ENCODE measurements at places on chromosomes 2 and 18.

- DNase-seq, result peak; percentile 48
Measured at GRCh38 chr2:239399921-239400595, 762 bp downstream of the HDAC4 start.

DNA sequence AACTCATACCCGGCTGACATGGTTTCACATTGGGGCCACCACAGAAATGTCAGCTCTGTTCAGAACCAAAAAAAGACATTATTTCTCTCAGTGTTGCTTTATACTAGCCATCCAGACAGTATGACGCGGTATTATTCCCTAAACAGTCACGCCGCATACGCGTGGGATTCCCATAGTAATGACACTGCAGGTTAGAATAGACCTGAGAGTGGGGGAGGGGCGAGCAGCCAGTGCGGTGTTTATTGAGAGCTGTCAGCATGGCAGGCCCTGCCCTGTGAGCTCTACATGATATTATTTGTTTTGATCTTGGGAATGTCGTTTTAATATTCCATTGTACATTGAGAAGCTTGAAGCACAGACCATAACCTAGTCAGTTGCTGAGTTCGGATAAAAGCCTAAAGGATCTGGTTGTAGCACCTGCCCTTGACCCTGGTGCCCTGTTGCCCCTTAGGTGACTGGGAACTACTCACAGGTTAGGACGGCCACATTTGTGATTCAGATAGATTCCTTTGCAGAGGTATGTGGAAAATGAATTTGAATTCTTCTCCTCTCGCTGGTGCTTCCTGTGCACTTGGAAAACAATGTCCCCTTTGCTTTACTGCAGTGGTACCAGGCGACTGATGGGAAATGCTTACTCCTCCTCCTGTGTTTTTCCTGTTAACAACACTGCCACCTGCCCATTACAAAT, 150.1 kb downstream of the ARHGAP28 start:
- no peak for DNase-seq

- DNase-seq, result no peak
Measured at GRCh38 chr2:60766283-60766682, 10.2 kb downstream of the PAPOLG start.

DNA sequence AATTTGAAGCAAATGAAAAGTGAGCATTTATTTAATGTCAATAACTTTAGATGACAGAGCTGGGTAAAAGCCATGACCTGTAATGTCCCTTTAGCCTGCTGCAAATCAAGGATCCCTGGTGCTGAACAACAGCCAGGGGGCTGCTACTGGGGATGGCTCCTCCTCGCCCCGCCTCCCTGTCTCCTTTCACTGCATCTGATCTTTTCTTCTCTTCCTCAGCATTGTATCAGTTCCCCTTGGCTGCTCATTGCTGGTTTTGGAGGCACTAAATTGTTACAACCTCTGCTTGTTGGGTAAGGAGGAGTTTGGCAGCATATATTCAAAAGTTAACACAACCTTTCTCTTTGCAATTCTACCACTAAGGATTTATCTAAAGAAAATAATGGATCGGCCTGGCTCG, 236.3 kb upstream of the ID2 start:
- DNase-seq, result no peak

GRCh38 chr2:236689981-236690380, 120.4 kb downstream of the ACKR3 start:
- no peak for DNase-seq

DNA sequence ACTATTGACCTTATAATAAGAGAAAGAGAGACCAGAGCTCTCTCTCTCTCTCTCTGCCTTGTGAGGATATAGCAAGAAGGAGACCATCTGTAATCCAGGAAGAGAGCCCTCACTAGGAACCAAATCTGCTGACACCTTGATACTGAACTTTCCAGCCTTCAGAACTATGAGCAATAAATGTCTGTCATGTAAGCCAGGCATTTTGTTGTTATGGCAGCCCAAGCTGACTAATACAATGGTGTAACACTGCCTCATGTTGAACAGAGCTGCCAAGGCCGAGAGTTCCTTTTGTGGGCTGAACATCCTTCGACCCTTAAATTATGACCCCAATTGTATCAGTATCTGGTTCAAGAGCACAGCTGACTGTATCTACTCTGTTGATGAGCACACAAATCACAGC, 108.0 kb downstream of the LRRC30 start:
- DNase-seq, result no peak

DNA sequence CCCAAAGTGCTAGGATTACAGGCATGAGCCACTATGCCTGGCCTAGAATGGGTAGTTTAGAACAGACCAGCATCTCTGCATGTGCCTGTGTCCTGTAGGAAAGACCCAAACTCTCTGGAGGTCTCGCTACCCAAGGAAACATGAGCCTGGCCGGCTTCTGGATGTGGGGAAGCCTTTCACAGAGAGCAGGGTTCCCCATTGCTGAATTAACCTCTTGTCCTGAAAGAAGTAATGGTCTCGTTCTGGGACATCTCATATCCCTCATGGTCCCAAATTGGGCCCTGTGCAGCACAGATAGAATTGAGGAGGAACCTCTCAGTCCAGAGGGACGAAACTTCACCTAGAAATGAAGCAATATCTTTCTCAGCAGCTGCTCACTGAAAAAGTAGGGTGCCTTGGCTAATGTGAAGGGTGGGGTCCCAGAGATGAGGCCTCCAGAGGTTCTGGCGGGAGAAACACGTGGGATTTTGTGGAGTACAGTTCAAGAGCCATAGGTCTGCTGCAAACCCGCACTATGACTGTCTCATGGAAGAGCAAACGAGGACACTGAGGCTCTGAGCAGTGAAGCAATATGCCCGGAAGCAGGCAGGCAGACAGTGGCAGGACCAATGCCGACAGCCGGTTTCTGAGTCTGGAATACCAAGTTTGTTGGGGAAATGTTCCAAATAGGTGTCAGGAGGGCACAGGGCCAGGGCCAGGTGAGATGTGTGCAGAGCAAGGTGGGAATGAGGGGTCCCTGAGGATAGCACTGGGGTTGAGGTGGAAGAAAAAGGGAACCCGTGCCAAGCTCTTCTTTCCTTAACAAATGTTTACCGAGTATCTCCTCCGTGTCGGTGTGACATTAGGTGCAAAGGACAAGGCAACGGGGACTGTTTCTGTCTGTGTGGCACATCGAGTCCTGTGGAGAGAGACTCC, 121.0 kb upstream of the TWIST2 start:
- DNase-seq, result no peak

DNA sequence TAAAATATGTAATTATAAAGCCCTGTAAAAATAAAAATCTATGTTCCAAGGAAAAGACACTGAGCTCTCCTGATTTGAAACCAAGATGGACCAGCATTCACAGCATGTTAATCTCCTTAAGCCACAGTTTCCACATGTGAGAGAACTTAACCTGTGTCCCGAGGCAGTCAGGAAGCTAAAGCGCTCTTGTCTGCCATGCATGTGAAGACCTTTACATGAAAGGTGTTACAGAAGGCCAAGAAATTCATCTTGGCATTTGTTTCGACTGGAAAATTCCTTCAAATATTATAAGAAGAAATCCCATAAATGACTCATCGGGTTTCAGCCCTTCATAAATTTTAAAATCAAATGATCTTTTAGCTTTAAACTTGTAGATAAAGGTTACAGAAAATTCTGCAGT, 328.6 kb downstream of the CDH2 start:
- no peak for DNase-seq

DNA sequence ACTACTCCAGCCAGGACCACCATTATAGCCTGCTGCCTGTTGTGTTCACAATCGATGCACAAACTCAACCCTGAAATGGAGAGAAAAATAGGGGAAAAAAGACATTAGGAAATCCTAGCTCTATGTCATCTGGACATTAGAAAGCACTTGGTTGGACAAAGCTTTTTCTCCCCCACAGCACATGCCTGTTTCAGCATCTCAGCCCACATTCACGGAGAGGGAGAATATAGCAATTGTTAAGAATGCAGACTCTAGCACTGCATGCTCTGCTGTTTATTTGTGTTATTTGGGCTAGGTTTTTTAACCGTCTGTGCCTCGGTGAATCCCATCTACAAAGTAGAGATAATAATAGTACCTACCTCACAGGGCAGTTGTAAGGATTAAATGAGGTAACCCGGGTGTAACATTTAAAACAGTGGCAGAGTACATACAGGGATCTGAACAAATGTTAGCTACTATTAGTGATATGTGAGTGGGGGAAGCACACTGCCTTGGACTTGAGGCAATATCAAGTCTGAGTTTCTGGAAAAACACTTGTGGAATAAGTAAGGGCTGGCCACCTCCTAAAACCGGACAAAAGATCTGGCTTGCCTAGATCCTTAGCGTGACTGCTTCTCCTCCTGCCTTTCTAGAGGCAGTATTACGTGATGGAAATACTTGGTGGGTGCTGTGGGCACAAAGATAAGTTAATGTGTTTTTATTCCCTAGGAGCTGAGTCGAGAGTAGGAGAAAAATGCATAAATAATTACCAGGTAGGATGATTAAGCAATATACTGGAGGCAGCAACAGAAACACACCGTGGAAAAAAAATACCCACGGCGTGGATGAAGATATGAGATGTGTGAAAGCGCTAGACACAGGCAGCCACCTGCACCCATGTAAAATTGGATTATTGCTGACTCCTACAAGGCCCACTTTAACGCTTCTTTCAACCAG, 1.0 kb upstream of the PPP1CB start:
- no peak for DNase-seq

DNA sequence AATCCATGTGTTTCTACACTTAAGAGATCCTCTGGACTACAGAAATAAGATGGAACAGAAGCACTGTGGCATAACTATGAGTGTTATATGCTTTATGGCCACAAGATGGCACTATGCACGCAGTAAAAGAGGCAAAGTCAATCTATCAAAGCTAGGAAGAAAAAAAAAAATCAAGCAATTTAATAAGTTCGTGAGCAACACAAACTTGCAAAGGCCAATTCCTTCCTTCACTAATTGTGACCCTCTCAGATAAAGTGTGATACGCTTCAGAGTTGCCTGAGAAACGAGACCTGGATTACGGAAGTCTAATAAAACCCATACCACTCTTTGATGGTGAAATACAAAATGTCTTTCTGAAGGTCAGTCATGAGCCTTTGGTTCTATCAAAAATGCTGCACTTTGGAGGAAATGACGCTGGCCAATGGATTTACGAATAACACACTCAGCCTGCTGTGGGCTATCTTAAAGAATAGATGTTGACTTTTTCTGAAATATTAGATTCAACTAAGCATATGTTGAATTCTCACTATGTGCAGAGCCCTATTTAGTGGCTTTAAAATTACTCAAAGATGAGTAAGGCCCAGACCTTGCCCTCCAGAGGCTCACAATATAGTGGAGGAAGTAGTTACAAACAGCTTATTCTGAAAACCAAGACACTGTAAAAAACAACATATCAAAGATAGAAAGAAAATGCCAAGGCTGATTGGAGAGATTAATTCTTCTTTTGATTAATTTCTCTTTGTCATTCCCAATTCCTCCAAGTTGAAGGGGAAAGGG, 35.5 kb upstream of the TTR start:
- no peak for DNase-seq

- peak; percentile 25 for DNase-seq
Measured at GRCh38 chr18:33577685-33578517, at the start of gene ASXL3. ASXL3 (plus strand) TSS chr18:33578219; CDS start chr18:33578632, 413 bp downstream.

DNA sequence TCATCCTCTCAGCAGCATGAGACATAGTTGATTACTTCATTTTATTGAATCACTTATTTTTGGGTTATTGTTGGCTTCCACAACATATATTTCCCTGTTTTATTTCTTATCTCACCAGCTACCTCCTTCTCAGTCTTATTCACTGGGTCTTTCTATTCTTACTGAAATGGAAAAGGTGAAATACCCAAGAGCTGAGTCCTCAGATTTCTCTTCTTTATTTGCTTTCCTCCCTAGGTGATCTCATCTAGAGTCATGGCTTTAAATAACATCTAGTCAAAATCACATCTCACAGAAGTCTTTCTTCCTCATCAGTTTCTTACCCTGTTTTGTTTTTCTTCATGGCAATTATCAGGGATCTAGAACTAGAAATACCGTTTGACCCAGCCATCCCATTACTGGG, 105.0 kb upstream of the RBBP8 start:
- no peak for DNase-seq

DNA sequence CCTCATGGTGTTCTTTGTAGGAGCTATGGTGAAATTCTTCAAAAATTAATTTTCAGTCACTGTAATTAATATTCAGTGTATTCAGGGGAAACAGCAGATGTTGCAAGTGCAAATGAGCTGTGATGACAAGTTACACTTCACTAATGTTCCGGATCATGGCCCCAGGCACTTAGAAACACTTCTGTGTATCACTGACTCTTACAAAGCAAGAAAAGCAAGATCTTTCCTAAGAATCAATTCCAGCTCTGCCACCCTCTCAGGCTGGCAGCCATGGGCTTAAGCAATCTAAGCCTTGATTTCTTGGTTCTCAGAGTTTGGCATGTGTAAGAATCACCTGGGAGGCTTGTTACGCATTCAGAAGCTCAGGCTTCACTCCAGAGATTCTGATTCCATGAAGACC, 78.0 kb downstream of the MARCHF4 start:
- no peak for DNase-seq

GRCh38 chr2:71669058-71669456, 215.7 kb downstream of the DYSF start:
- DNase-seq, result peak; percentile 7

GRCh38 chr2:33498291-33498956, 22.0 kb downstream of the RASGRP3 start:
- no peak for DNase-seq

DNA sequence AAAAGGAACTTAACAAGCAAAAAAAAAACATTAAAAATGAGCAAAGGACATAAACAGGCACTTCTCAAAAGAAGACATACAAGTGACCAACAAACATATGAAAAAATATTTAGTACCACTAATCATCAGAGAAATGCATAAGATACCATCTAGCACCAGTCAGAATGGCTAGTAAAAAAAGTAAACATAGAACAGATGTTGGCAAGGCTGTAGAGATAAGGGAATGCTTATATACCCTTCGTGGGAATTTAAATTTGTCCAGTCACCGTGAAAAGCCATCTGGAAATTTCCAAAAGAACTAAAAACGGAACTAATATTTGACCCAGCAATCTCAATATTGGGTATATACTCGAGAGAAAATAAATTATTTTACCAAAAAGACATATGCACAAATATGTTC, 1751.3 kb upstream of the LRRTM1 start:
- no peak for DNase-seq

- DNase-seq, result no peak
Measured at GRCh38 chr18:21896732-21897336, 156.2 kb downstream of the MIB1 start.

- DNase-seq, result no peak
Measured at GRCh38 chr2:97950329-97951154, 45.2 kb downstream of the TMEM131 start.

DNA sequence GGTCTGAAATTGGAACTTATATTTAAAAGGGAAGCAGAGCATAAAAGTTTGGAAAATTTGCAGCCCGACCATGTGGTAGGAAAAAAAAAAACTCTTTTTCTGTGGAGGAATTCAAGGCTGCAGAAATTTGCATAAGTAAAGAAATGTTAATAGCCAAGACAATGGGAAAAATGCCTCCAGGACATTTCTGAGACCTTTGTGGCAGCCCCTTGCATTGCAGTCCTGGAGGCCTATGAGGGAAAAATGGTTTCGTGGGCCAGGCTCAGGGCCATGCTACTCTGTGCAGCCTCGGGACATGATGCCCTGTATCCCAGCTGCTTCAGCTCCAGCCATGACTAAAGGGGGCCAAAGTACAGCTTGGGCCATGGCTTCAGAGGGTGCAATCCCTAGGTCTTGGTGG, 71.9 kb upstream of the SLC16A14 start:
- DNase-seq, result no peak

All from activated naive CD8-positive, alpha-beta T cell treated with anti-CD3 and anti-CD28 coated beads, Interleukin-2, amount 10 ng/mL, durations not matched to agents 7 days and 5 days (primary cell).